ENCODE measurements at places on chromosomes 7 and 10.

DNA sequence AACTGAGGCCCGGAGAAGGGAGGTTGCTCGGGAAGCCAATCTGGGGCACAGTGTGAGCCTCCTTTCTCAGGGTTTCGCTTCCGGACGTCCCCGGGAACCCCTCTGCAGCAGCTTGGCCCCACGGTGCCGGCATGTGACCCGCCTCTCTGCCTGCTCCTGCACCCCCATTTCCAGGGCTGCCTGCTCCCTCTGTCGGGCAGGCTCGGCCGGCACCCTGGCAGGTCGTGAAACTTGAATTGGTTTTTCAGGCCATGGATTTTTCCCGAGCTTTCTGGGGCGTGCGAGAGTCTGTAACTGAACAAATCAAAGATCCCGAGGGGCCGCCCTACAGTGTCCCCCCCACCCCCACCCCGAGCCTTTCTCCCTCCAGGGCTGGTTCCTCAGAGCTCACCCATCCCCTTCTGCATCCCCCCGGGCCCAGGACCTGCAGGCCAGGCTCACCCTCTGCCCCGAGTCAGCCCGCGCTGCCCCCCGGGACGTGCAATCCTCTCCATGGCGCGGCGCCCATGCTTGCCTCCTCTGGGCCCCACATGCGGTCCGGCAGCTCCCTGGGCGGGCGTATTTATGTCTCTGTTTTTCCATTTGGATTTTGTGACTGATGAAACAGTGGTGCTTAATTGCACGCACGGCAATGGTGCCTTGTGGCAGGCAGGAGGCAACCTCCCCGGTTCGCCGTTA, 58.1 kb downstream of the UNCX start:
- DNase-seq: no peak

GRCh38 chr7:76998285-76998589, 33.9 kb downstream of the SPDYE17 start:
- DNase-seq: peak; percentile 64

GRCh38 chr10:34494012-34494411, 321.1 kb downstream of the PARD3 start:
- DNase-seq: no peak

DNA sequence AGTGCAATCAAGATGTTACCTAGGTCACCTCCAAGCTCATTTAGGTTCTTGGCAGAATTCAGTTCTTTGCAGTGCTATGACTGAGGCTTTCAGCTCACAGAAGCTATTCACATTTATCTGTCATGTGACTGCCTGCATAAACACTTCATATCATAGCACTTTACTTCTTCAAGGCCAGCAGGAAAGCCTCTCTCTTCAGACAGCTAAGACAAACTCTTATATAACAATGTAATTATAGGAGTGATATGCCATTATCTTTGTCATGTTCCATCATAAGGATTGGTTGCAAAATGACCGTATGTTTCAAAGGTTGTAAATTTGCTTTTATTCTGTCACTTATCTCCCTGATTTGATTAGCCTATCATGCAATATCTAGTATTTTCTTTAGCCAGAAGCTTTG, 78.8 kb upstream of the TMEM196 start:
- no peak for DNase-seq

GRCh38 chr10:107986571-107986970, 822.1 kb upstream of the SORCS1 start:
- no peak for DNase-seq

DNA sequence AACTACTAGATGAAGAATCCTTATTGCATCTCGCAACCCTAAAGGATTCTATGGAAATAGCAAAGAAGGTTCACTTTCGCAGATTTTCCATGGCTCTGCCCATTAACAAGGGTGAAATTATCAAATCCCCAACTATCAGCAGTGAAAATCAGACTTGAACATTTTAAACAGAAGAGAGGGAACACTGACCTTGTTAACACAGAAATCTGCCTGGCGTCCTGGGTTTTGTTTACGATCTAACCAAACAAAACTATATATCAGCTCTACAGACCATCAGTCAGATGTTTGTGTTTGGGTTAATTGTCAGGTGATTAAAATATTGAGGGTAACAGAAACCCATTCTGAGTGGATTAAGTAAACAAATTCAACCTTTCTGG, 1.9 kb downstream of the CTTNBP2 start:
- DNase-seq: no peak

DNA sequence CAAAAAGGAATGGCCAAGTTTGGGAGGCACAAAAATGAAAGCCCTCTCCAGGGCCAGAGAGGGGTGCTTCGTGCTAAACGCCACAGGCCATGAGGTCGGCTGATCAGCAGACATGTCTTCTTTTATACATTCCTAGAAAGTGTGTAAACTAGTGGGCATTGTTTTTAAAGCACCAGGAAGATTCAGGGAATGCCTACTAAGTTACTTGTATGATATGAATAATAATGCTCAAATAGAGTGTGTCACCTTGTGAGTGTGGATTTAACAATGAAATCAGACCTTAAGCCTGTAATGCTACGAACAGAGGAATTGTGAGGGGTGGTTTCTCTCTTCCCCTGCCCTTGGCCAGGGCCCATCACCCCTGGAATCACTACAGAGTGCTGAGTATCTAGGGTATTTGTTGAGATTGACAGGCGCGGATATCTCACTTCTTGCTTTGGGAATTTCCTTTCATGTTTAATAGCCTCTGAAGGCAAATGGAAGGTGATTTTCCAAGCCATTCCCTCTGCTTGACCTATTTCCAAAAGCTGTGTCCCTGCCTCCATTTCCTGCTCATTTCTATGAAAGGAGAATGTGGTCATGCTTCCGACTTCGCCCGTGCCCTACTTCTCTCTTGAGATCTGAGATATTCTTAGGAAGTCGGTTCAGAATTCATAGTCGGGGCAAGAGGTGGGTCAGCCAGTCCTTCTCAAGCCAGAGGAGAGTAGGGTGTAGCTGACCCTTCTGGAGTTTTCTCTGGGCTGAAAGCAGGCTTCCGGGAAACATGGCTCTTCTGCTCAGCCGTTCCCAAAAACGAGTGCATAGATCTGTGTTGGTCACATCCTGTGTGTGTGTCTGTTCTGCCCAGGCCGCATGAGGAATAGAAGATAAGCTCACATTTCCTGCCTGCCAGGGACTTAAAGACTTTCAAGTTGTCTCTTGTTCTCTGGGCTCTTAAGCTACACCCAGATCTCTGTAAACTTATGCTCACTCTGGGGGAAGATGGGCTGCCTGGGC, 167.8 kb upstream of the ITGB1 start:
- DNase-seq: no peak

DNA sequence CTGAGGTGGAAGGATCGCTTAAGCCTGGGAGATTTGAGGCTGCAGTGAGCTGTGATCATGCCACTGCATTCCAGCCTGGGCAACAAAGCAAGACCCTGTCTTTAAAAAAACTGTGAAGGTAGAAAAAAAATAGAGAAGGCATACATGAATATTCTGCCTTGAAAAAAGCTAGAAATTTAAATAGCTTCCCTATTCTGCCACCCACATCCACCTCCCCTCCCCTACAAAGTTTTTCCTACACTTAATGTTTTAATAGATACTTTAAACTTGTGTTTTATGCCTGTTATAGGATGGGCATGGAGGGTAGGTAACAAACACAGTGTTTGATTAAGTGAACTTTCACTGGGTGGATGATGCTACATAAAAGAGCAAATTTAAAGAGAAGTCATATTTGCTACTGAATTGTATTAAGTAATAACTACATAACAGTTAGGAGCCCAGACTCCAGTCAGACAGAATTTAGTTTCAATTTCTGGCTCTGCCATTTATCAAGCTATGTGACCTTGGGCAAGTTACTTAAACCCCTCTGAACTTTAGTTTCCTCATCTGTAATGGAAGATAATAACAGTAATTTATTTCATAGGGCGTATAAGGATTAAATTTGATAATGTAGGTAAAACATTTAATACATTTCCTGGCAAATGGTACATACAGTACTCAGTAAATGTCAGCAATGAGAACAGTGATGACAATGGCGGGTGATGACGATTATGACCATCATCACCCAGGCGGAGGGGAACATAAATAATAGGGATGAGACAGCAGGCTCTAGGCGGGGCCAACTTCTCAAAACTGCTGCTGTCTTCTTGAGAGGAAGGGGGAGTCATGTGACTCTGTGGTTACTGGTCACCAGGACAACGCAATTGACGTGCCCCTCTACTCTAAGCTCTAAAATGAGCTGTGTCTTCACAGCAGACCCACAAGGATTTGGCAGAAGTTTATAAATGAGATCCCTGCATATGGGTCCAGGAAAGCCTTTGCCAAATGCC, 15.8 kb downstream of the DNMBP start:
- DNase-seq: no peak

DNA sequence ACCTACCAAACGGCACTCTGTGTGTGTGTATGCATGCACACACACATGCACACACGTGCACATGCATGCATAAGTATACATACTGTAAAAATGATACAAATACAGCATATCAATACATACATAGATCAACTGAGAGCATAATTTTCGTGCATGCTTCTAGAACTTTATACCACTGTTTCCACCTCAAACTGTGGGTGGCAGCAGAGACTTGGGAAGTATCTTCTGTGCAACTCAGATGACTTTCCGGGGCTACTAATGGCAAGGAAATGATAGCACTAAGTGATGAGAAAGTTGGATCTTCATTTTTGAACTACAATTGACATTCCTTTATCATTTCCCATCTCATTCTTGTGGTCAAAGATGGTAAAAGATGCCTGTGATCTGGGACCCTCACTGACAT, 570.7 kb downstream of the REEP3 start:
- no peak for DNase-seq

- no peak for DNase-seq
Observed at GRCh38 chr7:45080265-45080957, 8.4 kb downstream of the NACAD start.

- DNase-seq: no peak
Observed at GRCh38 chr10:59682986-59683937, 26.4 kb downstream of the SLC16A9 start.

DNA sequence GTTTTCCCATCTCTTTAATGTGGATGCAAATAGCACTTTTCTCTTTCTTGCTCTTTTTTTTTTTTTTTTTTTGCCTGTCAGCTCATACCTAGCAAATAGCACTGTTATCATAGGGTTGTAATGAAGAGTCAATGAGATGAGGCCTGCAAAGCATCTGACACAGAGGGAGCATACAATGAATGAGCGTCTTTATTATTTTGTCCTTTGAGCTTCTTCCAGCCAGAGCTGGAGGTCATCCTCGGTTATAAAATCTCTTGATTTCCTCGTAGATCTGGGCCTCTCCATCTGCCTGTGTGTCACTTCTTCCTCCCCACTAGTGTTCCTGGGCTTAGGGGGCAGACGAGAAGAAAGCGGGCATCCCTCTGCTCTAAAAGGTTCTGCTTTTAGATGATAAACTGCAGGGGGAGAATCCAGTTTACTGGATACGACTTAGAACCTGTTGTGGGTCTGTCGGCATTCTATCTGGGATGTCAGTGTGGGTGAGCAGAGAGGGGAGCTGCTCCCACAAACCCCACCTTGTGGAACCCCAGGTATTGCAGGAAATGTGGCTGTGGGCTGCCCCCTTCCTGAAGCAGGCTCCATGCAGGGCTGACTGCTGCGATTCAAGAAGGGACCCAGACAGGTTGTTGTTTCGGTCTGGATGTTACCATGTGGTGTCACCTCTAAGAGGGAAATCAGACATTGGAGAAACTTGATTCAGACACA, 135.8 kb upstream of the GPR26 start:
- DNase-seq: peak; percentile 90

- DNase-seq: no peak
Observed at GRCh38 chr10:113473011-113473410, 79.8 kb upstream of the HABP2 start.

DNA sequence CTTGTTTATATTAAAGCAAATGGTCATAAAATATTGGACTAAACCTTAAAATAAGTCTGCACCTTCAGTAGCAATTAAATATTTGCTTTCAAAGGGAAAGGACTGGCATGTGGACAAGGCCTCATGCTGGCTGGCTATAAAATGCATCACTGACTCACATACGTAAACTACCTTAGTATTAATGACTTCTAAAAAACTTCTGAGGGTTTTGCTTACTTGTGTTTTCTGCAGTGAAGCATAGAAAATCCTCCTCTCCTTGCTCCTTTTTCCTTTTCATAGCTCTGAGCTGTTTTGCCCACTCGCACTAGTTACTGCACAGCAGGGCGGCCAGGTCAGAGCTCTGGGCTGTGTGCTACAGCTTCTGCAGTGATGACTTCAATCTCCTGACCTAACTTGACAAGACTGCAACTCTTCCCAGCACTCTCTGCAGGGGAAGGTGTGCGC, 82.3 kb downstream of the CUL2 start:
- DNase-seq: no peak

GRCh38 chr10:48343106-48343505, 36.6 kb downstream of the MAPK8 start:
- no peak for DNase-seq

GRCh38 chr10:78335371-78335690, 301.7 kb downstream of the RPS24 start:
- DNase-seq: peak; percentile 90

DNA sequence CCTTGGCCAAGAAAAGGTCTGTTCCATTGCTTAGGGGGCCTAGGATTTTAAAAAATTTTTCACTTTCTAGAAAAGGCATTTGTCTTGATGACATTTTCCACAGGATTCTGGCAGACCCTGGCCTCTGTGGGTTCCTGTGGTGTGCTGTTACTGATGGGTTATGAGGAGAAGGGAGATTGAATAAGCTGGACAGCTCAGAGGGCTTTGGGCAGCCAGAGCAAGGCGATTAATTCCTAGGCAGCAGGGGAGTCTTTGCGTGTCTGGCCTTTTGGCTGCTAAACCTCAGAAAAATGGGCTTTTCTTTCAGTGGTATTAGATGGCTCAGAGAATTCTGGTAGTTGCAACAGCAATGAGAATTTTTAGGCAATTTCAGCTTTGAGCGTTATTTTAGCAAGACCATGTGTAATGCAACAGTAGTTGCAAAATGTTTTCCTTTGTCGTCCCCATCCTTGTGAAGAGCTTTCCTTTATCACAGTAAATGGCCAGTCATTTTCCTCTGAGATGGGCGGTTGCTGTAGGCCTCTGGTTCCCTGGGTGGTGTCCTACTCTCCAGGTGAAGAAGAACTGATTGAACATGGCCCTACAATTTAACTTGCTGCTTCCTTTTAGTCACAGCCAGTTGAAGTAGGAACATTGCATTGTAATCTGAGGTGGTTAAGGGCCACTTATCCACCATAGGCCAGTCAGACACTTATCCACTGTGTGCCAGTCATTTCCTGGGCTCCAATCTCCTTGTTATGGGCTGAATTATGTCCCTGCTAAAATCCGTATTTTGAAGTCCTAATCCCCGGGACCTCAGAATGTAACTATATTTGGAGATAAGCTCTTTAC, 43.2 kb downstream of the SH2D4B start:
- peak; percentile 39 for DNase-seq

DNA sequence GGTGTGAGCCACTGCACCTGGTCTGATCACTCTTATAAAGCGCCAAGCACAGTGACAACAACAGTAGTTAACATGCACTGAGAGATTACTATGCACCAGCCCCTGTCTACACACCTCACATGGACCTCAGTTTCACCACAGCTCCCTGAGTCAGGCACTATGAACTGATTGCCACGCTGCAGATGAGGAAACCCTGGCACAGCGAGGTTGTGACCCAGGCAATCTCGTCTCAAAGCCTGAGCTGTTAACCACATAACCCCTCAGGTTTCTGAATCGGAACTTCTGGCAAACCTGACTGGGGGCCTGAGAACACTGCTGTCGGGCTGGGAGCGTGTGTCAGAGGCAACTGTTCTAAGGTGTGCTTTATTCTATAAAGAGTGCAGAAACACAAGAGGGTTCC, 150.8 kb downstream of the RNF216 start:
- no peak for DNase-seq

GRCh38 chr10:102678842-102679289, 34.6 kb downstream of the TRIM8 start:
- DNase-seq: no peak

GRCh38 chr7:75842836-75843446, 29.3 kb upstream of the CCL24 start:
- no peak for DNase-seq

GRCh38 chr7:44664780-44665461, 58.5 kb downstream of the OGDH start:
- no peak for DNase-seq

All from esophagus muscularis mucosa (tissue), 4 donors.